Lower lobe of right lung (tissue), 2 donors: ENCODE measurements at places on chromosomes 2 and 18.

DNA sequence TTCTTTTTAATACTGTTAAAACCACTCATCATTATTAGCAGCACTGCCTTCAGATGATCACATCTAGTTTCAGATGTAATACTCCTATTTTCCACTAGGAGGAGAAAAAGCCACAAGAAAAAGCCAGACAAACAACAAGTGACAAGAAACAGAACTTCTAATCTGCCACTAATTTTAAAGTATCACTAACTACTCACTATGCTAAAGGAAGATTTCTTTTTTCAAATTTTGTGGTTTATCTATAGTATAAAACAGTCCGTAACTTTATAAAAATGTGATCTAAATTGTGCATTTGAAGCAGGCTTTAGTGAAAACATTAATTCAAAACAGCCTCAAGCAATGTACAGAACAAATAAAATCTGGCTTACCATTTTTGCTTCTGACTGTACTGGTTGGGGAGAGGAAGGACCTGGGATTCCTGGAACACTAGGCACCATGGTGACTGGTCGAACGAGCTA is 56.8 kb downstream of the ATF2 start:
- DNase-seq, result no peak

- DNase-seq, result no peak
Observed at GRCh38 chr2:173171321-173171720, 95.7 kb downstream of the MAP3K20 start.

DNA sequence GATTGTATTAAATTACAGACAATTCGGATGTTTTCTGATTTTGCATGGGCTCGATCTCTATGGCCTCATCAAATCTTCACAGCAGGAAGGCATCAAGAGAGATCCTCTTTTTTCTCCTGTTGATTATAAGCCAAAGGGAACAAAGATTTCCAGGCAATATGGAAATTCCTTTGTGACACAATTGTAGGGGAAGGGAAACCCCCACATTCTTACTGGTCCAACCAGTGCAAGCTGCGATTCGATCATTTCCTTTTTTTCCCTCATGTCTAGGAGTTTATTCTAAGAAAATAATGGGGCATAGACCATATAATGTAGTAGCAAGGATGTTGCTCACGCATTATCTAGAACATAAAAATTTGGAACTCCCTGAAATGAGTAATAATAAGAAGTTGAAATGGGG is 87.7 kb downstream of the LYPD6 start:
- DNase-seq, result no peak

GRCh38 chr2:15920696-15921095 is 19.7 kb upstream of the MYCN start:
- no peak for DNase-seq

DNA sequence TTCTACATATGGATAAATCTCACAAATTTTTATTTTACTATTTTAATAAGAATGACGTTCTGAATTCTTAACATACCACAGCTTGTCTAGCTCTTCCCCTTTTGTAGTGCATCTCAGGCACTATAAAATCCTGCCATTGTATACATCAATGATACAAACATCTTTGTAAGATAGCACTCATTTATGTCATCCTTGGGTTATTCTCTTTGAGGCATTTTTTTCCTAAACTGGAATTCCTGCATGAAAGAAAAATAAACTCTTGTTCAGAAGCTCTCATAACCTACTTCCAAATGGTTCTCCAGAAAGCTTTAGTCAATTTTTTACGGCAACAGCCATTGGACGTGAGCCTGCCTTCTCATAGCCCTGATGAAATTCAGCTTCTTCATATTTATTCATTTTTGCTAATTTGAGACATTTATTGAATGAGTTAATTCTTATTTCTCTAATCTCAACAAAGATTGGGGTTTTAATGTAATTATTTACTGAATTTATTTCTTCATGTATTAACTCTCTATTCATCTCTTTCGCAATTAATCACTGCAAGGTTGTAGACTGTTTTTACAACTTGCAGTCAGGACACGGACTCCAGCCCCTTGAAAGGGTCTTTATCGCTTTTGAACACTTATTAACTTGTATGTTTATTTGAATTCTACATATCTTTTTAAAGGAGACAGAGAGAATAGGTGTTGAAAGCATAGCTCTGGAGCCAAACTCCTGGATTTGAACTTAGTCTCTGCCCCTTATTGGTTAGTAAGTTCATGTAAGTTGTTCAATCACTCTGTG is 57.6 kb upstream of the PARD3B start:
- DNase-seq, result no peak

DNA sequence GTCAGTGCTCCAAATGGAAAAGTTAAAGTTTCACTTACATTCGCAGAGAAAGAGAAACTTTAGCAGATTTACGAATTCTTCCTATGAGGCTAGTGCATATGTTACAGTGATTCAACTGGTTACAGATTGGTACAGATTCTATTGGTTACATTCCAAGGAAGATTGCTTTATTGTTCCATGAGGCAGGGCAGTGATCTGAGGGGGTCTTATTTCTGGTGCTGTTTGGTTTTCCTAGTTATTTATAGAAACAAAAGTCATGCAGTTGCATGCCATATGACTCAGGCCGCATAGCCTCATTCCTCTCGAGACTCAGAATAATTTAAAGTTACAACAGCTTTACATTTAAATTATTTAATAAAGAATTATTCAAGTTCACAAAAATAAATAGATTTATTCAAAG is 385.4 kb upstream of the SYT4 start:
- no peak for DNase-seq

GRCh38 chr2:195961873-195962272 is 106.8 kb downstream of the DNAH7 start:
- DNase-seq, result no peak

DNA sequence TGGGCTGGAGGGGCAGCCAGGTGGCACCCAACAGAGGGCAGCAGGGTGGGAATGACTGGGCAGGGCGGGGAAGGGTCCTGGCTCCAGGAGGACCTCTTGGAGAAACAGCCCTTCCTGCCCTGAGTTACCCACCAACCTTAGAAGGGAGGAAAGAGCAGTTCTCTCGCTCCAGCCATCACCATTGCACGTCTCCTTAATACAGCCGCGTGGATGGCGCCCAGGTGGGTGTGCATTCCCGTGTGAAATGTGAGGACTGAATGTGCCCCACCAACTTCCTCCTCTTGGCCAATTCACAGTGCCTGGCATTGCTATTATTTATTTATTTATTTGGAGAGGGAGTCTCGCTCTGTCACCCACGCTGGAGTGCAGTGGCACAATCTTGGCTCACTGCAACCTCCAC is 107.0 kb downstream of the SMIM21 start:
- no peak for DNase-seq

DNA sequence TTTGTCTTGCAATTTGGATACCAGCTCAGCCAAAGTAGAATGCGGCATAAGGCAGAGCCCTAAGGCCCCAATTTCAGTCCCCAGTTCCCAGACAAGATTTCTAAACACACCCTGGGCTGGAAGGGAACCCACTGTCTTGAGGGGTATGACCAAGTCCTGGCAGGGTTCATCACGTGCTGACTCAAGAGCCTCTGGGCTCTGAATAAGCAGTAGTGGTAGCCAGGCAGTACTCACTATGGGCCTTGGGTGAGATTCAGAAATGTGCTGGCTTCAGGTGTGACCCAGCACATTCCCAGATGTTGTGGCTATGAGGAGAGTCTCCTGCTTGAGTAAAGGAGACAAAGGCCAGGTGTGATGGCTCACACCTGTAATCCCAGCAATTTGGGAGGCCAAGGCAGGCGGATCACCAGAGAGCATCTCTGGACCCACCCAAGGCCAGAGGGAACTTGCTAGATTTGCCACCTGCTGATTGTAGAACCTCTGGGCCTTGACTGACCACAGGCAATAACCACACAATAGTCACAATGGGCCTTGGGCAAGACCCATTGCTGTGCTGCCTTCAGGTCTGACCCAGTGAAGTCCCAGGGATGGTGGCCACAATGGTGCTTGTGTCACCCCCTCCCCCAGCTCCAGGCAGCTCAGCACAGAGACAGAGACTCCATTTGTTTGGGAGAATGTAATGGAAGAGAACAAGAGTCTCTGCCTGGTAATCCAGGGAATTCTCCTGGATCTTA is 74.9 kb downstream of the ATL2 start:
- no peak for DNase-seq

DNA sequence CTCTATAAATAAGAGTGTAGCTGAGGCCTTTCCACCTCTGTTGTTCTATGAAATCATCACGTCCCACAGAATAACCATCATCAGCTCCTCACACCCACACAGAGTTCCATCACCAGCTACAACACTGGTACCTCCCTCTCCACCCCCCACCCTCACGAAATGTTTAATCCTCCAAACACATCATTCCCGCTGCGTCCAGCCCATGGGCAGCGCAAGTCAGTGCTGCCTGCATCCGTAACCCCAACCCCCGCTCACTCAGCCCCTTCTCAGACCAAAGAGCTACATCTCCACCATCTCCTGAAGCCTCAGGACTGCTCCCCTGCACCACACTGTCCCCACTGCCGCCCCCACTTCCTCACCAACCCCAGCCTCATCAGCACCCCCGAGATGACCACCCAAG is 19.4 kb downstream of the DNMT3A start:
- no peak for DNase-seq

GRCh38 chr2:221503965-221504364 is 68.1 kb downstream of the EPHA4 start:
- no peak for DNase-seq

DNA sequence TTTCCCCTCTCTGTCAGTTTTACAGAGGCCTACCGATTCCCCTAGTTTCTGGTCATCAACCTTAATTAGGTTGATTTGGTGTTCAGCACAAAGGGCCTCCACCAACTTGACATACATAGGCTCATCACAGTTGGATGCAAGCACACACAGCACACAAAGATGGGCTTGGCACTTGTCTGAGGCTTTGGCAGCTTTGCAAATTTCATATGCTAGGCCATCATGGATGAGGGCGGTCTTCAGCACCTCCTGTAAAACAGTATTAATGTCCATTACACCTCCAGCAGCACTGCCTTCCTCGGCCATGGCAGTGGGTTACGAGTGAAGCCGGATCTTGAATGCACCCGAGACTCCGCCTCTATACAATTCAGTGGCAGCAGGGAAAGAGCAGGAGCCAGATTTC is 56.9 kb downstream of the REL start:
- no peak for DNase-seq

GRCh38 chr2:219460424-219460926 is 25.8 kb downstream of the SPEG start:
- DNase-seq, result no peak

- DNase-seq, result no peak
Observed at GRCh38 chr2:113123726-113124125, 3.7 kb upstream of the IL1RN start.
